AG09309 (cell line): ENCODE measurements at places on chromosomes 11 and 22.
A peak's percentile ranks its signal among the peaks of the same experiment; 100 is the strongest.

DNA sequence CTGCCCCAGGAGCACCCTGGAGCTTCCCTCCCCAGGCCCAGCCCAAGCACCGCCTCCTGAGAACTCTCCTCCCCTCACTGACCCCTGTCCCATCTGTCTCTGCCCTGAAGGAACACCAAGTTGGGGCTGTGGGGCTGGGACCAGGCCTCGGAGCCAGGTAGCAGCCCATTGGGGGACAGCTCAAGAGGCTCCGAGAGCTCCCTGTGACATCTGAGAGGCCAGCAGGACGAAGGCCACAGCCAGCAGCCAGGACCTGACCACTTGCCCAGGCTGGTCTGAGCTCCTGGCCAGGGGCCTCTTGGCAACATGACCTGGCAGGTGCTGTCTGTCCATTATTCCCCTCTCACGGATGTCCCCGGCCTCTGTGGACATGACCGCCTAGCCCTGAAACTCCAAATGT lies 33.7 kb downstream of the IGF2 start:
- no peak for DNase-seq

GRCh38 chr11:96134602-96135001 lies 208.4 kb downstream of the MAML2 start:
- DNase-seq: no peak

DNA sequence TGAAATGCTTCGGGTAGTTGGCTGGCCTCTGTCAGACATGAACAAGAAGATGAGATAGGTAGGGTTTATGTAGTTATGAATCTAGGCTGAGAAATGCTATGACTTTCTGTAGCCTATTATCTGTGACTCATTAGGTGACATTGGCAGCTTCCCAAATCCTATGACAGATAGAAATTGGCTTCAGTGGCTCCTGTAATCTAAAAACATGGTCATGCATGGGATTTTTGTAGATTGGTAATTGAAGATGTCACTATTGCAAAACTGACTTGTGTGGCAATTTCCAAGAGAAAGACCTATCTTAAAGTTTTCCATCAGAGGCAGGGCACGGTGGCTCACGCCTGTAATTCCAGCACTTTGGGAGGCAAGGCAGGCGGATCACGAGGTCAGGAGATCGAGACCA lies 29.4 kb upstream of the GRIK4 start:
- DNase-seq: no peak

DNA sequence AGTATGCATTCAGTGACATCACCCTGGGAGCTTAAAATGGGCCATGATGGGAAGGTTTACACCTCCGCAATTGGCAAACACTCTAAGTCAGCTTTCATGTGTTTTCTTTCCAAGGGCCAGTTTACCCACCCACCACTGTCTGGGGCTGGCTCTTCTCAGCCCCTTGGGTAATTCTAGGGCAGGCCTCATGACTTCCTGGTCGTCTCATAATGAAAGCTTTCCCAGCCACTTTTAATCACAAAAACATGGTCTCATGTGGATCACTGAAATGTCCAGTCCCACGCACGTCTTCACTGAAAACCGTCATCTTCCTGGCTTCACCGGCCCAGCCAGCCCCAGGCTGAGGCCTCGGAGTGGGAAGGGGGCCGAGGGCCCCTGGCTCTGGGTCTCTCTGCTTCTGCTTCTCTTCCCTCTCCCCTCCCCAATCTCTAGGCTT lies 58.5 kb upstream of the ANO1 start:
- peak; percentile 57 for DNase-seq

DNA sequence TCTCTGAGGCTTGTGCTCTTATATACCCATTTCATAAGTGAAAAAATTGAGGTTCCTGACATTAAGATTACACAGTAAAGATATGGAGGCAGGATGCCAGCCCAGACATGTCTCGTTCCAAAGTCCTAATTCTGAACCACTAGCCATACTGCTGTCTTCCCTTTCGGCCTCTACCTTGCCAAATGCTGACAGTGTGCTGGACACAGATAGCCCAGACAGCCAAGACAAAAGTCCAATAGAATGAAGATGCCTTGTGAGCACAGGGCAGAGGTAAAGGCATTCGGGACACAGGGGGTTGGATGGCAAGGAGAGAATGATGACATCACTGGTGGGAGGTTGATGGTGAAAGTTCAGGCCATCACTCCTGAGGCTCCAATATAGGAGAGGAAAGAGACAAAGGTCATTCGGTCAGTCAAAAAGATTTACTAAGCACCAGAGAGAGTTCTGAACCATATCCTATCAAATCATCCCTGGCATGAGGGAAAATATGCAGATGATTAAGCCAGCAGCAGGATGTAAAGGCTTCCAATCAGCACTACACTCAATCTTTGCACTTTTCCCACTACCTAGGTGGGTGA lies 174.0 kb upstream of the MTMR2 start:
- no peak for DNase-seq
